CD4-positive, alpha-beta T cell treated with Interleukin-6 at 100 ng/mL for 8 hours (primary cell): ENCODE measurements at places on chromosomes 5 and 9.

DNA sequence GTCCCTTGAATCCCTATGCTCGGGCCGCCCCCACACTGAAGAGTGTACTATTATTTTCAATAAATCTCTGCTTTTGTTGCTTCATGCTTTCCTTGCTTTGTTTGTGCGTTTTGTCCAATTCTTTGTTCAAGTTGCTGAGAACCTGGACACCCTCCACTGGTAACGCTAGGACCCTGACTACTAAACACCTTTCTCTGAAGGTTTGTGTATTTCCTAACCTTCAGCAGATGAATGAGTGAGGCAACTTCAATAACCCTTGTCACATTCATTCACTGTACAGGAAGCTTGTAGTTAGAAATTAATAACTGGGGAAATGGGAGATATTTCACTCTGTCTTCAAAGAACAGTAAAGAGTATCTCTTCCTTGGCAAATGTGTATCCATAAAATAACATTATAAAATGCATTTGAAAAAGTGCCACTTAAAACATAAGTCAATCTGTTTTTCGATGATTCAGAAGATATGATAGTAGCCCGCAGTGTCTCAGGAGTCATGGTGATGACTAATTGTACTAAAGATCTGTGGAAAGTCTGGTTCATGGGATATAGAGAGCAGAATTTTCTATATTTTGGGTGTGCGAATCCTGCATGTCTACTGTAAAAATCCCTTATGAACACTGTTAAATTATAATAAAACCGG lies 43.2 kb upstream of the ANKH start:
- DNase-seq, result no peak

- DNase-seq, result no peak
Measured at GRCh38 chr5:138712791-138713190, 40.4 kb upstream of the CTNNA1 start.

DNA sequence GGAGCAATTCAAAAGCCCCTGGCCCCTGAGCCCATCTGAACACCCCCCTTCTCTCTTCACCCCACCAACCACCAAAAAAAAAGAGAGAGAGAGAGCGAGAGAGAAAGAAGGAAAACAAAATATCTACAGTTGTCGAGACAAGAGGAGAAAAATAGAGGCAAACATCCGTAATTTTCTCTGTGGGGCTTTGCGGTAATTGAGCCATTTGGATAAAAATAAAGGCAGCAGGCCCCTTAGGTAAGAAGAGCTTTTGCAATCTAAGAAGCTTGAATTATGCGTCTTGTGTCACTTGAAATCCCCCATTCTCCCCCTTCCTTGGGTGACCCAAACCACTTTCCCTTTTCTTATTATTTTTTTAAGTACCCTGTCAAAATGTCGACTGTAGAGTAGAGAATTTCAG lies 35.5 kb upstream of the FUBP3 start:
- no peak for DNase-seq

- DNase-seq, result no peak
Measured at GRCh38 chr5:32713770-32714381, 2.8 kb downstream of the NPR3 start.

GRCh38 chr9:8838136-8838535 lies 1038.6 kb upstream of the DMAC1 start:
- no peak for DNase-seq

DNA sequence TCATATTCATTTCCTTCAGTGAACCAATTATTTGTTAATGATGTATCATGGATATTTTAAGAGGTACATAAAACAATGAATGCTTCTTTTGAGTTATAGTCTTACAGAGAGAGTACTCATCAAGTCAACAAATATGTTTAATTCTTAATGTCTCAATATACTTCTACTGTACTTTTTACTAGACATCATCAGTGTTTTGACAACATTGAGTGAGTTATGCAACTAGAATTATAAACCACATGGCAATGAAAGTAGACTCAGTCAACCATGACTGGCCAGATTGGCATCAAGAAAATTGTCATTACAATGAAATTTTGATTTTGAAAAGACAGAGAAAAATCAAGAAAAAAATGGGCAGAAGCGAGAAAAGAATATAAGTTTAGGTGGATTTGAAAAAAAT lies 1248.1 kb upstream of the CDH18 start:
- no peak for DNase-seq

GRCh38 chr5:95762652-95763041 lies 31.5 kb downstream of the RHOBTB3 start:
- no peak for DNase-seq

GRCh38 chr5:171433352-171433698 lies 13.9 kb downstream of the FGF18 start:
- DNase-seq, result no peak

GRCh38 chr5:74482990-74483389 lies 157.5 kb downstream of the ENC1 start:
- DNase-seq, result no peak
